ENCODE measurements at places on chromosomes 6 and 20.
A peak's percentile ranks its signal among the peaks of the same experiment; 100 is the strongest.

DNA sequence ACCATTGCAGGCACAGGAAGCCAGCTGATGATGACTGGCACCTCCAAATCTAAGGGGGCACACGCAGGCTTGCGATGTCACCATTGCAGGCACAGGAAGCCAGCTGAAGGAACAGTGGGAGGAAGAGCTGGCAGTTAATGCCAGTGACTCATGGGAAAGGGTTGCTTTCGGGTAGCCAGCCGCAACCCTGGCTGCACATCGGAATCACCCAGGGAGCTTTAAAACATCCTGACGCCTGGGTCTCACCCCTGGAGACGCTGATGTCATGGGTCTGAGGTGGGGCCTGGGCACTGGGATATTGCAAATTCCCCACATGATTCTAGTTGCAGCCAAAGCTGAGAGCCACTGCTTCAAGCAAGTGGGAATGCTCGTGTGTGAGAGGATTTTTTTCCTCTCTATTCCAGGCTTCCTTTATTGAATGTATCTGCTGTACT is 16.1 kb upstream of the CCN6 start:
- ATAC-seq = no peak

- no peak for ATAC-seq
Observed at GRCh38 chr20:11118802-11119380, 445.1 kb upstream of the JAG1 start.

DNA sequence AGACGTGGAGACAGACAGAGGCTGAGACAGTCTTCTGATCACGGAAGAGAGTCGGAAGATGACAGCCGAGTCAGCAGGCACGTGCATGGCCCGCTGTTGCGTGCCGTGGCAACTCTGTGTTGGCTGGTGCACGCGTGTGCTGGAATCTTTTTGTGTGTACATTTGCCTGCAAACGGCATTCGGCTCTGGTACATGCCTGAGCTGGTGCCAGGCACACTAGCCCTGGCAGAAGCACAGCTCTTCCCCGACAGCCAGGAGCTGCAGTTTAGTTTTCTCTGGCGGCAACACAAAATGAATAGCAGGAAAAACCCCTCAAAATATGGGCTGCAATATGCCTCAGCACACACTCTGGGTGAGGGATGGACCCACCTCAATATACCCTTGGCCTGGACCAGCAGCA is 769 bp upstream of the PDYN start:
- ATAC-seq = no peak

DNA sequence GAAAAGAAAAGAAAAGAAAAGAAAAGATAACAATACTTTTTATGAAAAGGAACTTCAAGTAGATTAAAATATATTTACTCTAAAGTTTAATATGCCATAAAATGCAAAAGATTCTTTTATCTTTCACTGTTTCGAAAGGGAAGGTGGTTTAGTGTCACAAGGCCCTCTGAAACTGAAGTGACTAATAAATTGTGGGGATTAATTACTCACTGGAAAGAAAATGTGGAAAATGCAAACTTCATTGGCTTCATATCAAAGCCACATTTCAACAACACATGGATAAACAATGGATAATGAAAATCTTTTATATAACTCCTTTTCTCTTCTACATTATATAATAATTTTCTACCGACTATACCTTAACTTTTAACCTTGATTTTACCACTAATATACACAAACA is 320.5 kb upstream of the RSPO3 start:
- no peak for ATAC-seq

DNA sequence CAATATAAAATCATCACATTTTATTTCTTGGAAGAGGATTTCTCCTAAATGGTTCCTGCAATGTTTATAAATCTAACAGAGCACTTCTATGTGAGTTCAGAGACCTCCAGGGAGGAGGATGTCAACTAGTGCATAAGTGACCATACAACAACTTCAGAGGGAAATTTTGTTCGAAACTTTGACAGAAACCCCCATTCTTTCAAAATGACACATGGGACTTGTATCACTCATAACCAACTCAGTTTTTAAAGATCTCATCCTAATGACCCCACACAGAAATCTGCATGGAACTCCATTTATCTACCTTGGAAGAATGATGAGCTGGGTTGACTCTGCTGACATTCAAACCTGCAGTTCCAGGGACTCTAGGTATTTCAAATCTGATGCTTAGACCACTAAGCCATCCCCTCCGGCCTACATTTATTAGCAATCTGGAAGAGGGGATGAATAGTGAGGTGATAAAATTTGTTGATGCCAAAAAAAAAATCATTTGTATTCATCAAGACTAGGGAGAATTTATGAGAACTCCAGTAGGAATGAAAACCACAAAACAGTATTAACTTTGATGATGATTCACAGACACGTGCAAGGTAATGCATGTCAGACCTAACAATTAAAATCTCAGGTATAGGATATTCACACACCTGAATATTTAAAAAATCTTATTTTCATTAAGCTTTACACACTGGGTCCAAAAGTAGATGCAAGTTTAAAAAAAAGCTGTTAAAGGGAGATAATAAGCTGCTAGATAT is 153.0 kb downstream of the REV3L start:
- peak; percentile 13 for ATAC-seq

DNA sequence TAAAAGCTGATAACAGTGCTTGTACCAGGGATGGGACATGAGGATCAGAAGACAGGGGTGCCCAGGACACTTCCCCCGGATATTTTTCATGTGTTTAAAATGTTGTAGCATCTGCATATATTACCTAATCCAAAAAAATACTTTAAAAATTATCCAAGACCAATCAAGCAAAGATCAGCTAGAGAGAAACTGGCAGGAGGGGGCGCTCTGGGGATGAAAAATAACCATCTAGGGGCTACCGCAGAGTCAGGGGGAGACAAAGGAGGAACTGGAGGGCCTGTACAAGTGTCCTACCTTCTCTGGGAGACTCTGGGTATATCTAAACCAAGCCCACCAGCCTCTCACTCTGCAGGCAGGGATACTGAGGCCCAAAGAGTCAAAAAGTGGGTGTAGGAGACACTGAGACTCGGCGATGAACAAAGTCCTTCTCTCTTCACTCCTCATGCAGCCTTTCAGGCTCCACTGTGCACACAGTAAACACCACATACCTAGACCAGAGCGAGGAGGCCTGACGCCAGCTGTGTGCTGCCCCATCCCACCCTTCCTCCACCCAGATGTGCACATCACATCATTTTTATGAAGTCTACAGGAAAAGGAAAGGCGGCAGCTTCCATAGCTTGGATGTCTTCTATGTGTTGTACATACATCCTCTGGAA is 9.8 kb downstream of the RIMS4 start:
- ATAC-seq = no peak

DNA sequence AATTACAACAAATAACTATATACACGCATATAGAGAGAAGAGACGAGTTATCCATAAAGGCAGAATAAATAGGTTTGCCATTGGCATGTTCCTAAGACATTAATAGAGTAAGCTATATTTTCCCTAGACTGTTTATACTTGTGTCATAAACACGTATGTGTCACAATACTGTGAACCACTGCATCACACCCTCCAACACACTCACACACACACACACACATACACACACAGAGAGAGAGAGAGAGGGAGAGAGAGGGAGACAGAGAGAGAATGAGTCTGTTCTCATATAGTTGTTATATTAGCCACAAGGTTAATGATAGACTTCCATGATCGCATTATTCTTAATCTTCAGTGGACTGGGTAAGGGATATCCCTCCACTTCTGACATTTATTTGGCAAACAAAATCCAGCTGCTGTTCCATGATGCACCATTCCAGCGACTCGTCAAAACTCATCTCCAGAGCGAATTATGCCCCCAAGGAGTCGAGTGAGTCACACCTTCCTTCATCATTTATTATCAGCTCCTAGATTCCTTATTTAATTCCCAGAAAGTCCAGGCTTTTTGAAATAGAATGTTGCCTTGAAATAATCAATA is 82.8 kb upstream of the HIVEP1 start:
- ATAC-seq = no peak

DNA sequence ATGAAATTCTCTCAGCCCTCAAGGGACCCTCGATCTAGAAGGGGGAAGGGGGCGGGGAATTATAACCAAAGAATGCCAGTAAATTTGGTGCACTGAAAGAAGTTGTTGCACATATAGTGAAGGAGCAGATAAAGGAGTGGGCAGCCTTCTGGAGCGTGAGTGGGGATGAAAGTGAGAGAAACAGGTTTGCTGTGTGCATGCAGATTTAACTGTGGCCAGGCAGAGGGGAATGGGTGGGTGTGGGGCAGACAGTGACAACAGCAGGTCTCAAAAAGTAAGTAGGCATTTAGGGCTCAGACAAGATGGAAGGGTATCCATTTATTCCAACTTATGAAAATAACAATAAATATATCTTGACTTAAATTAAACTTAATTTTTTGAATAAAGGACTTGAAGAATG is 149.1 kb downstream of the KCNQ5 start:
- ATAC-seq = no peak

- ATAC-seq = no peak
Observed at GRCh38 chr6:143258945-143259344, 191.6 kb downstream of the ADAT2 start.

DNA sequence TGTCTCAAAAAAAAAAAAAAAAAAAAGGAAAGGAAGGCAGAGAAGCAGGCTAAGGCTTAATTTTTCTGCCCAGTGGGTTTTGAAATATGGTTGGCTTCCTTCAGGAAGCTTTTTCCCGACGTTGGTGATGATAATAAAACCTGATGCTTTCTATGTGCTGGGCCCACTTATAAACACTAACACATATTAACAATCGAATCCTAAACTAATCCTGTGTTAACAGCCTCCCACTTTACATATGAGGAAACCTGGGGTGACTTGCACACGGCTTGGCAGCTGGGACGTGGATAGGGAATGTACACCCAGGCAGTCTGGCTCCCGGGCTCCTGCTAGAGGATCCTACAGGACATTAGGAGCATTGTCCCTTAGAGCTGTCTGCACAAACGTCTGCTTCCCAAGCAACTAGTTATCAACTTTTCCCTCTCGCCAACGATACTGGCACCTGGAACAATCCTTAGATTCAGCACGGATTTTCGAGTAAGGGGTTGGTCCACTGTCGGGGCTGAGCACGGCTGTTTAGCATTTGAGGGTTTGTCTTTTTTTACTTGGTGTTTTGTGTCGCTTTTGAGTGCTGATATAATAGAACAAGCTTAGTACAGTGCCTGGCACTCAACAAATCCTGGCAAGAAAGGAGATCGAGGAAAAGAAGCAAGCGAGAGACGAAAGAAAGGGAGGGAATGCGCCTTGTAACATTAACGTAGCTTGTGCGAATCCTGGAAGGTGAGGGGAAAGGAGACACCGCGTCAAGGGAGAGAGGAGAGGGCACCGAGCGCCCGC is 622 bp upstream of the KIZ start:
- no peak for ATAC-seq

DNA sequence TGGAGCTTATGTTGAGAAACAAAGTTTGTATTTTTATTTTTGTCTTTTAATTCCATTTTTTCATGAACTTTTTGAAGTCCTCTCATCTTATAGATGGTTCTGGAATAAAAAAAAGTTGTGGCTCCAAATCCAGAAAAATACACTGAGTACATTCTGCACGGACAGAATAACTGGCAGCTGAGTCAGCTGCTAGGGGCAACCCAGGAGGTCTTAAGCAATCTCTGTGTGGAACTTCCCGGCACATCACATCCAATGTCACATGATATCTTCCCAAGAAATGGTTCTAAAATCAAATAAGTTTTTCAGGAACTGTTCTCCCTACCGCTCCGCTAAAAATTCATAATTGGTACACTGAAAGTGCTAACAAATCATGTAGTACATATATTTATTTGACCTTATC is 29.8 kb downstream of the SLC13A3 start:
- no peak for ATAC-seq

DNA sequence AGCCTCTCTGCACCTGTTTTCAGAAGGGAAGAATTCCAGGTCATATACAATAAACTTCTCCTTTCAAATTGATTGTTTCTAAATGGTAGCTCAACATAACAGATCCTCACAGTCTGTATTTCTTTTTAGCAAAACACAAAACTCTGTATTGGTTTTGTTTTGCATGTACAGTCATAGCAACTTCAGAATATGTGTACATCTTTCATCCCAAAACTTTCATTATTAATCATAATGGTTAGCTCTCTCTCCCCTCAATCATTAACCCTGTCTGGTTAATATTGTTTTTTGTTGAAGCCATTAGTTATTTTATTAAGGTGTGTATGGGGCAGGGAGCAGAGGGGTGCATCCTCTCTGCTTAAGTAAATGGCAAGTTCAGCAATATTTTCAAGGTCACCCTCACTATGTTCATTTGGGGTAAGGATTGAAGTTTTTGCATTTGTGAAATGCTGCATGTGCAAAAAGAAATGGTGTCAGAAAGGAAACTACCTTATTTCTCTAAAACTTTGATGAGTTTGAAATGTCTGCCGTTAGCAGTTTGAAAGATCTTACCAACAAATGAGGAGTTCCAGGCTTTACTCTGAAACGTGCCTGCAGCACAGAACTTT is 136.8 kb upstream of the BTBD3 start:
- ATAC-seq = no peak

- ATAC-seq = no peak
Observed at GRCh38 chr20:63846128-63846771, 15.0 kb upstream of the ABHD16B start.

DNA sequence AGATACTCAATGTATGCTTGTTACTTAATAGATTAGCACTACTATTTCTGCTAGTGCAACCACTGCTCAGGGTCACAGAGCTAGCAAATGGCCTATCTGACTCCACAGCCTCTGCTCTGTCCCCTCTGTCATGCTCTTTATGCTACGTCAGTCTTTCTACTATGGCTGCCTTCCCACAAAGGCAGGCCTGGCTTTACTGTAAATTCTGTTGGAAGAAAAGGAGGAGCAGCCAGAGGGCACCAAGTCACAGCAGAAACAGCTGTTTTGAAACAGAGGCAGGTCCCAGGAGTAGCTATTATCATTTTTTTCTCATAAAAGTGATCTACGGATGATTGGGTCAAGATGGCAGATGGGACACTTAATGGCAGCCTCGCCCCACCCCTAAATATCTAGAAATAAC is 10.0 kb upstream of the ELMO2 start:
- ATAC-seq = no peak

GRCh38 chr6:71044753-71045152 is 87.9 kb upstream of the B3GAT2 start:
- ATAC-seq = no peak

DNA sequence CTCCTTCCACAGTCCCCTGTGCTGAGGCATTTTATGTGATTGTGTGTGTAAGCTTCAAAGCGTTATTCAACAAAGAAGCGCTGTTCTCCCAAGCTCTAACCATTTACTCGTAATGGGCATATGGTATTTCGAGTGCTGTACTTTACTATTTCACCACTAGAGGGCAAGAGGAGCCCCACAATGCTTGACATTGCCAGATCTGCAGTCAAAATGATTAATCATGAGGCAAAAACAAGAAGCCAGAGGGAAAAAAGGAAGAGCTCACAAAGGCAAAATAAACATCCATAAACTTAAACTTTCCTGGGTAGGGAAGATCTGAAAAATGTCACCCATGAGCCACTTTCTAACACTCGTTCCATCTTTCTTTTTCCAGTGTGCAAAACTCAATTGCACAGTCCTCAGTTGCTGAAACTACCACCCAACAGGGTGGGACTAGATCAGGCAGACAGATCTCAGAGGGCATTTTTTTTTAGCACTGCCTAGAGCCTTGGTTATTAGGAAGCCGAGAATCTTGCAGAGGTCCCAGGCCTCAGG is 215.0 kb upstream of the PLCB4 start:
- ATAC-seq = no peak

GRCh38 chr20:61387204-61387953 is 135.3 kb downstream of the CDH4 start:
- ATAC-seq = no peak

- no peak for ATAC-seq
Observed at GRCh38 chr6:37607944-37608343, 89.7 kb downstream of the MDGA1 start.
